ENCODE measurements at places on chromosomes 6 and 20.

DNA sequence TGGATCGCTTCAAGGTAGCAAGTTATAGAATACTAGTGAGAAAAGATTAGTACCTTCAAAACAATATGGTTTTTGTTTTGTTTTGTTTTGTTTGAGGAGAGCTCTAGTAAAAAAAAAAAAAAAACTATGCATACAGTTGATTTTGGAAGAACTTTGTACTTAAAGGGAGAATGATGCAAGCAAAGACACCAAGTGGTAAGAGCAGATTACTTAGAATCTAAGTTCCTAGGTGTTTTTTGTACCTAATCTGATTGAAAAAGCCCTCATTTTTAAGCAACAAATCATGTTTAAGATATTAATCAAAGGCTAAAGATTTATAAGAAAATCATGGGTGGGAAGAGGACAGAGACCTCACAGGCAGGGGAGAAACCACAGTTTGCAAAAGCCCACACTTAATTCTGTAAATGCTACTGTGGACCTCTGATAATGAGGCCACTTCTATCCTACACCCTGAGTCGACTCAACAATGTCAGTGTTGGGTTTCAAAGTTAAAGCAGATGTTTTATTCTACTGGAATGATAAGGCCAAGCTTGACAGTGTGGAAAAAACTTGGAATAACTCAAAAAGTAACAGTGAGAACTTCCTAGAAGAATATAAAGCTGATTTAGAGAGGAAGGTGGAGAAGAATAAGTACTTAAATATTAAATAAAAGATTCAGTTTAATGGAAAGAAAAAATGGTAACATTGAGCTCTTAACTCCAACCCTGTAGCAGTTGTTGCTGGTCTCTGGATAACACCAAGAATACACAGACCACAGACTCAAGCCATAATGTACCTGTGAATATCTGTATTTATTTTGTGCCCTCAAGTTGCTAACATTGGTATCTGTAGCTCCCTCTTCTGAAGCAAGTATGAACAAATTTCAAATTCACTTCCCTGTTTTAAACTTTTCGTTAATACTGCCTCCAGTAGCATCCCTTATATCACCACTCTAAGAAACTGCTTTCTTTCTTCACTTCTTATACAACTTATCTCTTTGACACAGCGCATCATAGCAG, 1047.8 kb downstream of the EPHA7 start:
- DNase-seq = no peak

DNA sequence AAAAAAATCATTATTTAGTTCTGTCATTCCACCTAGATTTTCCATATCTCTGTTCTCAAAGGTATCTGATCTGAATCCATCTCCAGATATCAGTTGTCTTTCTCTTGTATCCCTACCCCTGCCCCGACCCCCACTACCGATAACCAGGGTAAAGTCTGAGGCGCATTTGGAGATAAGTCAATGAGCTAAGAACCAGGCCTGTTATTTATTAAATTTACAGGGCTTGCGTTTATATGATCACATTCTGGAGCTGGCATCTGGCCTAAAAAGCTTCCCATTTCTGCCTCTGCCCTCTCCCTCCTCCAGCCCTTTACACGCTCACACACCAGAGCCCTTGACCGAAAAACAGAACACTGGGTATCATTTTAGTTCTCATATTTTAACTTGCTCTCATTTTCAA, 144.7 kb downstream of the ALDH8A1 start:
- no peak for DNase-seq

- no peak for DNase-seq
Measured at GRCh38 chr6:155341130-155341828, 27.0 kb upstream of the TFB1M start.

DNA sequence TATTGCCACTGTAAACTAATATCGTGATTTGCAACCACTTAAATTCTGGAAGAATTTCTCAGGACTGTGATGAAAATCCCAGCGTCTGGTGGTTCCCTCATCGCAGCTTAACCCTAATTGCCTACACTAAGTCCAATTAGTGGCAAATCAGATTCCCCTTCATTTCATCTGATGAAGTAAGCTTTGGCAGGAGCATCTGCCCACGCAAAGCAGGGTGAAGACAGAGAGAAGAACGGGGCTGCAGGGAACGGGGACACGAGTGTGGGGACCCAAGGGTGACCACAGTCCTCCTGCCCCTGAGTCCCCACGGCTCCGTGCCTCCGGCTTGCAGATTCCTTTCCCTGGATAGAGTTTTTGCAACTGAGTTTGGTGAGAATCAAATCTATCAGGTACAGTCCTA, 159.5 kb downstream of the LY86 start:
- no peak for DNase-seq

GRCh38 chr6:168403370-168404005, 37.5 kb upstream of the SMOC2 start:
- DNase-seq = no peak

- DNase-seq = no peak
Measured at GRCh38 chr20:24785141-24786110, 163.6 kb upstream of the CST7 start.

- no peak for DNase-seq
Measured at GRCh38 chr6:11389977-11390376, 147.6 kb upstream of the TMEM170B start.

DNA sequence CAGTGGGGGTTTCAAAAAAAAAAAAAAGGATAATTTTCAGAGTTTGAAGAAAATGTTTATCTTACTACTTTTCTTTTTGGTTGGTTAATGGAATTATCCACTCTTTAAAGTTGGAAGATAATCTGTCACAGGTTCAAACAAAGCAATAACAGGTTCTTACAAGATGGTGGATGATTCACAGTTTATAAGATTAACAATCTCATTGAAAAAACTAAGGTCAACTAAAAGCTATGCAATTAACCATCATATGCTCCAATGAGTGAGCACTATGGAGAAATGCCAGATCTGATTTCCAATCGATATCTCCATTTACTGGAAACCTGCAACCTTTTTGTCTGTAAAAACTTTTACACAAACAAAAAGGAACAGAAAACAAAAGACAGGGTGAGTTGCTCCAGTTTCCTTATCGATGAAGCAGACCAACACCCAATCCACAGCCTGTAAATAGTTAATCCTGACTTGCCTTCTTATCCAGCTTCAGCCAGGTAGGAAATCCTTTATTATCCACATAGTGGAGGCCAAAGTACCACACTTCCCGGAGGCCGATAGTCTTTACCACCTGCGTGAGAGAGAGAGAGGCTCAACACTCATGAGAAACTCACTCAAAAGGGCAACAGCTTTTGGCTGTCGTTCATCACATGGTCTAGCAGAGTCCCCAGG, 32.4 kb downstream of the EZR start:
- no peak for DNase-seq

GRCh38 chr20:288956-289692, 1.4 kb downstream of the C20orf96 start:
- no peak for DNase-seq

GRCh38 chr6:143125455-143125854, 64.8 kb downstream of the AIG1 start:
- DNase-seq = no peak

DNA sequence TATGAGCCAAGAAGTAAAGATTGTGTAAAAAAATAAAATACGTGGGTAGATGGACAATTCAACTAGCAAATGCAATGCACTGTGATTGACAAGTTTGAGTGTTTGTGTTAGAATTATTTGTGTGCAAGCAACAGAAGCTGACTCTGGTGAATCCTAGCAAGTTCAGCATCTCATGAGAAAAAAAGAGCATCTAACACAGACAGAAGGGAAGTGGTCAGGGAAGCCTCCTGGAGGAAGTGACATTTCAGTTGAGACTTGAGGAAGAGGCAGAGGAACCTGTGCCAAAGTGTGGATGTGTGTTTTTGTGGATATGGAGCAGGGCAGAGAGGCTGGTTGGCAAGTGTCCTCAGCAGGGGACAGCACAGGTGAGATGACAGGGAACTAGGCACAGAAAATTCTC, 248.7 kb downstream of the ZNF217 start:
- no peak for DNase-seq

GRCh38 chr6:57019434-57019833, 27.1 kb upstream of the KIAA1586 start:
- no peak for DNase-seq

- no peak for DNase-seq
Measured at GRCh38 chr20:30288346-30288745, 969.1 kb upstream of the DEFB115 start.

DNA sequence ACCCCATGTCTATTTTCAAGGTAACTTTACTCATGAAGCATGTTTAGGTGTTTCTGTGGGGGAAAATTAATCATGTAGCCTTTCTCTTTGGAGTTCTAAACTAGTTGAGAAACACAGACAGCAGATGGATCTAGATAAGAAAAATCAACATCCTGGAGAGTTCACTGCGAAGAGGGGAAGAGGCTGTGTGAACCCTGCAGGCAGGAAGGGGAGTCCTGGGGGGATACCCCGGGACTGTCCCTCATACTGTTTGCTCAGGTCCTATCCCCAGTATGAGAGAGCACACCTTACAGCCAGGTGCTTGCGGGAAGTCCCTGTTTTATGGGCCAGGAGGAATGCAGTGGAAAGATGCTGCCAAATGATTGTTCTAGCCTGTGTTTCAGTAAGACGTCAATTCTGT, 32.7 kb downstream of the CHMP4B start:
- no peak for DNase-seq
